Epithelial cell of proximal tubule (primary cell): ENCODE measurements at places on chromosomes 4 and X.

DNA sequence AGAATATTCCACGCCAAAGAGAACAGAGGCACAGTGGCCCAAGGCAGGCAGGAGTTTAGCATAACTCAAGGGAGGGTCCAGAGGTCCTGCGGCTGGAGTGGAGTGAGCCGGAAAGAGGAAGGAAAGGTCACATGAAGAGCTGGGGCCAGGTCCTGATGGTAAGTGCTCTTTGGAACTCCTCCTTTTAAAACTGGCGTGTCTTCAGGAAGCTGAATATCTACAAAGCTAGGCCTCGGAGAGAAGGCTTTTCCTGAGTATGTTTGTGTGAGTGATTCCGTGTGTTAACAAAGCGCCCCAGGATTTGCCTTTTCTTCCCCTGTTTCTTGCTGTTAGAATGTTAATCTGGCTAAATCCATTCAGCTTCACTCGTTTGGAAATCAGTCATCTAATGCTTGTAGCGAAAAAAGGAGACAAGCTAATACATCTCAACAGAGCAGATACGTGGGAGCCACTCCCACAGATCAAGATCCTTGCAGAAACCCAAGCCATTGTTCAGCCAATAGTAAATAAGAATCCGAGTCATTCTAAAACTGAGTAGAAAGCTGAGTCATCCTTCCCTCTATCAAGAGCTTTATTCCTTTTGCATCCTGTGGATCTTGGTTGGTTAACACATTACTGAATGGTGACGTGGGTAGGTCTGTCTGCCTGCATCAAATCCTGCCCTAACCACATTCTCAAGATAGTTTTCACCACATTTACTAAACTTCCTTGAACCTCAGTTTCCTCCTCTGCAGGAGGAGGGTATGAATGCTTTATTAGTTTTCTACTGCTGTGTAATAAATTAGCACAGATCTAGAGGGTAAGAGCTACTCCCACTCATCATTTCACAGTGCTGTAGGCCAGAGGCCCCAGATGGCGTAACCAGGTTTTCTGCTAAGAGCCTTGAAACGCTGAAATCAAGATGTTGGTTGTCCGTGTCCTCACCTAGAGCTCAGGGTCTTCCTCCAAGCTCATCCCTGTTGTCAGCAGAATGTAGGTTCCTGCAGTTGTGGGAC is 43.2 kb upstream of the RBM47 start:
- DNase-seq: peak; percentile 94

GRCh38 chr4:189656641-189657040 is 284.0 kb upstream of the FRG1 start:
- DNase-seq: no peak

DNA sequence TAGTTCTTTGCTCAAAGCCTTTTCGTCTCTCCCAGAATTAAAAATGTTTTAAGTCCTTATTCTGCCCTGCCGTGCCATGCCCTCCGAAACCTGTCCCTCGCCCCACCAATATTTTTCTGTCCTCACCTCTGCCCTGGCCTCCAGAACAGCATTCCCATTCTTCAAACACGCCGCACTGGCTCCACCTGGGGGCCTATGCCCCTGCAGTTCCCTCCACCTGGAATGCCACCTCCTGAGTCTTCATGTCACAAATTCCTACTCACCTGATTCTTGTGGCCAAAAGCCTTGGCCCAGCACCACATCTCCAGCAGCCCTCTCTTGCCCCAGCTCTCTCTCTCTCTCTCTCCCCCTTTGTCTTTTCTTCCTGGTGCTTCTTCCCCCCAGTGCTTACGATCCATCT is 91.6 kb downstream of the APBB2 start:
- no peak for DNase-seq

- no peak for DNase-seq
Measured at GRCh38 chrX:145751943-145752342, 65.7 kb upstream of the SLITRK2 start.

DNA sequence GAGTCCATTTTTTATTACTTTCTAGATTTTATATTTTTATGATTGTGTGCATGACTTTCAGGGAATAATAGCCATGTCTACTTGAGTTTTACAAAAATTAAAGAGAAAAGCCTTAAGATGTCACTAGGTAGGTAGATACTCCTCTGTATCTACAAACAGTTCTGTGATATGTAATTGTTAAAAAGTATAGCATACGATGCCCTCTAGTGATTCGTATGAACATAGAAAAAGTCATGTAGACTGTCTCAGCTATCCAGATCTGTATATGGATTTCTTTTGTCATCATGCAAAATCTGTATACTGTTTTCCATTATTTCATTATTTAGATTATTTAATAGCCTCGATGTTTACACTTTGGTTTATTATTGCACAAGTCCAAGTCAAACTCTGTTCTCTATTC is 856.6 kb downstream of the CENPC start:
- no peak for DNase-seq

DNA sequence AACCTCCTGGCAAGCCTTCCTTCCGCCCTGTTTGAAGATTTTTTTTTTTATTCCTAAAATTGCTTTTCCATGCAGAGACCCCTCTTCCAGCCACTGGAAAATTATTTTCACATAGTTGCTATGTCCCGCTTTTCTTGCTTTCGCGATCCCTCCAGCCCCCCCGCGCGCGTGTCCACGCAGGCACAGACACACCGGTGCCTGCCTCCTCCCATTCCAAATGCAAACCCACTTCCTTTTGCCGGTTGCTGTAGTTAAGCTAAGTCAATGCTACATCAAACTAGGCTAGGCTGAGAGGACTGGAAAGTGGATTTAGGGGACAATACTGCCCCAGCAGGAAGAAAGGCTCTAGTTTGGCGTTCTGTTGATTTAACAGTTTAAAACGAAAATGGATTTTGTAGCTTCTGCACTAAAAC is 111.0 kb downstream of the DHX15 start:
- no peak for DNase-seq

DNA sequence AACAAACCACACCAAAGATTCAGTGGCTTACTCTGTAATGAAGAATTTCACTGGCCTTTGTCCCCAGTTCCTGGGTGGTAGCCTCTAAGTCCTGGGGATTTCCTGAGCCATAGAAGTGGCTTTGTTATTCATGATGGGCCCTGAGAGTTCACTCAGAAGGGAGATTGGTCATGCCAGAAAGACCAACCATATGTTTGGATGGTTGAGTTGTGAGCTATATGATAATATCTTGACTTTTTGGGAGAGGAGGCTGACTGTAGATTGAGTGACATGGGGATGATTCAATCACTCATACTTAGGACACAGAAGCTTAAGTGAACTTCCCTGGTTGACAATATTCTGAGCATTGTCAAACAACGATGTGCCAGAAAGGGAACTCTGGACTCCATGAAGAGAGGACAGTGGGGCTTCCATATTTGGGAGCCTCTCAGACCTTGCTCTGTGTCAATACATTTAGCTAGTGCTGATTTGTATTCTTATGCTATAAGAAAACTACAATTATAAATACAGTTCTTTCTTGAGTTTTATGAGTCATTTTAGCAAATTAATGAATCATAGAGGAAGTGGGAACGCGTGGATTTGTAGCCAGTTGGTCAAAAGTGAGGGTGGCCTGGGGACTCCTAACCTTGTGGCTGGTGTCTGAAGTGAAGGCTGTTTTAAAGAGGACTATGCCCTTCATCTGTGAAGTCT is 392.0 kb downstream of the GBA3 start:
- DNase-seq: peak; percentile 92

- DNase-seq: no peak
Measured at GRCh38 chrX:102712216-102712966, at the start of gene GPRASP2. GPRASP2 (plus strand) TSS chrX:102712448; CDS start chrX:102714870, 2,422 bp downstream.

- no peak for DNase-seq
Measured at GRCh38 chrX:18151649-18152048, 69.0 kb downstream of the BEND2 start.

- DNase-seq: no peak
Measured at GRCh38 chr4:53116954-53117353, 248.9 kb downstream of the SCFD2 start.

DNA sequence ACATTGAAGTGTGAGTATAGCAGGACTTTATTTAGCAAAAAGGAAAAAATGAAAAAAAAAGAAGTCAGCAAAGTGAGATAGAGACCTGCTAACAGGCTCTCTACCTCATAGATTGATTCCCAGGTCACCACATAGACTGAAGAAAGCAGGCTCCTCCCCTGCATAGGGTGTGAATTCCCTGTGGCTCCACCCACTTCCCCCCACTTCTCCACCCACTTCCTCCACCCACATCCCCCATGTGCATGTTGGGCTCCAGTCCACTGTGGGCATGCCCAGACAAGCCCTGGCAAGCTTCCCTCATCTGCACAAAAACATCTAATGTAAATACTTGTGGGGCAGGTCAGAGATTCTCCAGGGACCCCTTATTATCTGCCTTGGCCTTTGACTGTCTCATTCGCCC is 97.8 kb downstream of the TMEM47 start:
- no peak for DNase-seq

DNA sequence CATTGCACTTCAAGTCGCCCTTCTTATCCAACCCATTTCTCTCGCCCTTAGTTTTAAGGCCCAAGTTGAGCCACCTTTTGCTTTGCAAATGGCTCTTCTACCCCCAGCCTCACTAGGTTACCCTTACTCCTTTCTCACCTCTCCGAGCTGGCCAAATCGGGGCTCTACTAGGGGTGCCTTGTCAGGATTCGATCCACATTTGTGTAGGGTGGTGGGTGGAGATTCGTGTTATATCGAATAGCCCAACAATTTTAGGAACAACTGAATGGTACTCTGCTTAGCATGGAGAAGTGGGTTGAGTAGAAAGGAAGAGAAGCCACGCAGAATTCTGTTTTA is 3.5 kb downstream of the SLIT2 start:
- DNase-seq: no peak

DNA sequence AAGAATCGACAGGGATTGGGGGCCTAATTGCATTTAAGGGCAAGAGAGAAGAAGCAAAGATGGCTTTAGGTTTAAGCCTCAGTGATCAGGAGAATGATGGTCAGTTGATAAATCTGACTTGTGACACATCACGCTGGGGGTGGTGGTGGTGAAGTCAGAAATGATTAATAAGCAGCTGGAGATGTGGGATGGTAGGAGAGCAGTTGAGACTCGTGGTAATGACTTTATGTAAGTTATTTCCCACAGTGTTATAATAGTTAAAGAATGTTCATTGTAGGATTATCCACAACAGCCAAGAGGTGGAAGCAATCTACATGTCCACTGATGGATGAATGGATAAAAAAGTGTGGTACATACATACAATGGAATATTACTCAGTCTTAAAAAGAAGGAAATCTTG is 178.9 kb upstream of the GPC4 start:
- peak; percentile 43 for DNase-seq

DNA sequence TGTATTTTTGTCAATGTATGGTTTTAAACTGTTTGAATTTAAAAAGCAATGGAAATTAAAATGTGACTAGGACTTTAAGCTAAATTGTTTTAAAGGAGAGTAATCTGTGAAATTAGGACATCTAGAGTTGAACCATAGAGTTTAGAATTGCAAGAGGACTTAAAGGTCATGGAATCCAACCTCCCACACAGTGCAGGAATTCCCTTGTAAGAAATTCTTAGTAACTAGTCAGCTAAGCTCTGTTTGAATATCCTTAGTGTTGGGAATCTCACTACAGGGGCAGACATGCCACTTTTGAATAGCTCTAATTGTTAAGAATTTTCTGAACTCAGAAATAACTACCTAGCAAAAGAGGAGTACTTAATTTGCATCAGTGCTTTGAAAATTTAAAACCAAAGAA is 292.9 kb downstream of the IL1RAPL1 start:
- DNase-seq: no peak

GRCh38 chr4:20043991-20044390 is 207.7 kb upstream of the SLIT2 start:
- no peak for DNase-seq
